ENCODE measurements at places on chromosomes 2 and 18.

- DNase-seq: no peak
Observed at GRCh38 chr2:200275295-200276013, 31.0 kb upstream of the SPATS2L start.

DNA sequence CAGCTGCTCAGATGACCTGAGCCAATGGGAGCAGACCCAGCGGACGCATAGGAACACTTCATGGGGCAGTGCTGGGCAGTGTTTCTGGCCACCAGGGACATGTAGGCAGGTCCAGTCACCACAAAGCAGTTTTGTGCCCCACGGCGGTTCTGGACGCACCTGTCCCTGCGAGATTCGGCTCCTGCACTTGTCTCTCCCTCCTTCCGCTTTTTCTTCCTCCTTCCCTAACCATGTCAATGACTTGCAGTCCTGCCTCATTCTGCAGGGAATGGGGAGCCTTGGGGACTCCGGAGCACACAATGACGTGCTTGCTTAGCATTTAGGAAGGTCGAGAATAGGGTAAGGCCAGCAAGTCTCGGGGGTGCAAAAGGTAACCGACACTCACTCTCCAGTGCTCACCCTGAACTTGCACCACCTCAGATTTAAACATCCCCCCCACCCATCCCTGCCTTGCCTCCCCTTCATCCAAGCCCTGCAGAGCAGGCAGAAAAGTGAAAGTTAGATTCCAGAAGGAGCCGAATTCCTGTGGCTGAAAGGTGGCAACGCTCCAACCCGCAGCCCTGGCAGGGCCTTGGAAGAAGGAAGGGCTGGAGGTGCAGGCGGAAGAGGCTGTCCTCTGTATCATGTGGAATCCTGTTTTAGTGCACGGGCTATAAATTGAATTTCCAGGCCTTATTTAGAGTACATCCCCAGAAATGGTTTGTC, 40.5 kb upstream of the ATG16L1 start:
- no peak for DNase-seq

GRCh38 chr18:34901299-34901698, 139.9 kb upstream of the MAPRE2 start:
- DNase-seq: no peak

- no peak for DNase-seq
Observed at GRCh38 chr2:212713681-212714080, 175.1 kb upstream of the ERBB4 start.

GRCh38 chr2:210460322-210461227, 16.0 kb downstream of the LANCL1 start:
- DNase-seq: no peak

- no peak for DNase-seq
Observed at GRCh38 chr2:227761740-227762476, 16.2 kb downstream of the SCYGR8 start.

GRCh38 chr2:98334439-98335078, 11.7 kb upstream of the CNGA3 start:
- DNase-seq: no peak

GRCh38 chr2:239378918-239379640, 21.7 kb downstream of the HDAC4 start:
- DNase-seq: no peak

DNA sequence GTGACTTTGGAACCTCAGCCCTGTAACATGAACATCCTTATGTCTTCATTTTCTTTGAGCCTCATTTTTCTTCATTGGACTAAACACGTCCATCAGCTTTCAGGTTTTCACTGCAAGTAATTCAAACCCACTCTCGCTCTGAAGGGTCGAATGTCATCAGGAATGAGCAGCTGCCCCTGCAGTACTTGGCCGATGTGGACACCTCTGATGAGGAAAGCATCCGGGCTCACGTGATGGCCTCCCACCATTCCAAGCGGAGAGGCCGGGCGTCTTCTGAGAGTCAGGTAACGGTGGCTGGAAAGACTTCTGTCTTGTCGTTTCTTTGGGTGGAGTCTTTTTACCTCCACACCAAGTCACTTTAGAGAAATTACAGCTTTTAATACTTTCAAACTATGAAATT, 39.1 kb upstream of the PRLH start:
- DNase-seq: no peak
